ENCODE measurements at places on chromosomes 5 and 9. TPM values are rescaled to one million over a fixed set of nuclear protein-coding genes. Genes with fewer than 3 reads are reported as not detected.

Gene EXOSC3
- total RNA-seq, result 81.0 TPM

GRCh38 chr5:18491349-18491748 lies 857.1 kb downstream of the TAF11L14 start:
- no peak for DNase-seq

Gene SLC36A3
- total RNA-seq, result not detected

Gene DHX29
- total RNA-seq, result 30.9 TPM

DNA sequence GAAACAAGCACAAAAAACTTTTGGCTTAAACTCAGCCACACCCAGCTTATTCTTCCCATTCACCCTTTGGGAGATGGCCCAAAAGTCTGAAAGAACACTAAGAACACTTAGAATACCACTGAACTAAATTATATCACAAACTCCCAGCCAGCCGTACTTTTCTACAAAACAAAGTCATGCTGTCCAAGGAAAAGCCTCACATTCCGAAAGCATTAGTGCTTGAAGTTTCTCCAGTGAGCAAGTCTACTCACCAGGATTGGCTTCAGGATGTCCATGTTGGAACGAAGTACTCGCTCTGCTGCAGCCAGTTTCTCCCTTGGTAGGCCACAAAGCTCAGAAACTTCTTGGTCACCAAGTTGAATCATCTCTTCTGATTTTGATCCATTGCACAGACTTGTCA lies 69.7 kb downstream of the ABCA1 start:
- no peak for DNase-seq

- DNase-seq, result peak; percentile 33
Measured at GRCh38 chr5:62938927-62939326, 360.3 kb downstream of the LRRC70 start.

Gene UNC5A
- total RNA-seq, result 5.3 TPM

Gene C9orf85
- total RNA-seq, result 14.4 TPM

DNA sequence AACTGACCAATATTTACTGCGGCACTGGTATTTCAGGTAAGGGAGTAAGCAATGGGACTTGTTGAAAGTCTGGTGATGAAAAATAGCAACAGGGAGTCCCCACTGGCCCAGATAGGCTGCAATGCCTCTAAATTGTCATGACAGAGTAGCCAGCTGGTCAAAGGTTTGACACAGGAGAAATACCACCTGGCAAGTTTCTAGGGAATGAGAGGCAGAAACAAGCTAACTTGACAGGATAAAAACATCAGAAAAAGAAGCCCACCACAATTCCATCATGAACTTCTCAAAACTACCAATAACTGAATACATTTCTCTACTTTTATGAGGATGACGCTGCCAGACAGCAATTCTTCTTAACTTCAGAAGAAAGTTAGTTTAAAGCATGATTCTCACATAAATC lies 99.8 kb downstream of the STRBP start:
- no peak for DNase-seq

Gene PCDHGB4
- 3.8 TPM for total RNA-seq

DNA sequence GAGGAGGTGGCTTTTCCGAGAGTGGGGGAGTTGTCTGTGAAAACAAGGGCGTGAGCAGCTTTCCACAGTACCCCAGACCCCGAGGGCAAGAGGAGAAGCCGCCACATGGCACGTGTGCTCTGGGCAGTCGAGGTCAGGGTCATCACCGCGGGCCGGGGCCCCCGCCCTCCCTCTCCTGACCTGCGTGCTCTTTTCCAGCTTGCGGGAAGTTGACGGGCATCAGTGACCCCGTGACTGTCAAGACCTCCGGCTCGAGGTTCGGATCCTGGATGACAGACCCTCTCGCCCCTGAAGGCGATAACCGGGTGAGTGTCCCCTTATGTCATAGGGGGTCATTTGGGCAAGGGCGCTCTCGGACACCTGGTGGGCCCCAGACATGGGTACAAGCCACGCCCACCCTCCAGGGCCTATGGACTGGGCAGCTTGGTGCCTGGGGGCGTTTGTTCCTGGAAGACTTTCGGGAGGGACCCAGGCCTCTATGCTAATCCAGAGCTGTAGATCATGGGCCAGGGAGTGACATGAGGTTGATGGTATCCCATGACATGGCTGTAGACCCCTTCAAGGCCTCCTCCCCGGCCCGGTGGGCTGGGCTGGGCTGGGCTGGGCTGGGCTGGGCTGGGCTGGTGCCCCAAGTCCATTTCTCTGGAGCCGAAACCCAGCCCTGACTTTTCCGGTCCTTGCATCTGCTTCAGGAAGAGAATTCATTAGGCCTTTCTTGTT lies 19.2 kb downstream of the OLFM1 start:
- DNase-seq, result no peak

GRCh38 chr5:112656451-112656850 lies 81.2 kb upstream of the APC start:
- no peak for DNase-seq

Gene CER1
- total RNA-seq, result 22.3 TPM

DNA sequence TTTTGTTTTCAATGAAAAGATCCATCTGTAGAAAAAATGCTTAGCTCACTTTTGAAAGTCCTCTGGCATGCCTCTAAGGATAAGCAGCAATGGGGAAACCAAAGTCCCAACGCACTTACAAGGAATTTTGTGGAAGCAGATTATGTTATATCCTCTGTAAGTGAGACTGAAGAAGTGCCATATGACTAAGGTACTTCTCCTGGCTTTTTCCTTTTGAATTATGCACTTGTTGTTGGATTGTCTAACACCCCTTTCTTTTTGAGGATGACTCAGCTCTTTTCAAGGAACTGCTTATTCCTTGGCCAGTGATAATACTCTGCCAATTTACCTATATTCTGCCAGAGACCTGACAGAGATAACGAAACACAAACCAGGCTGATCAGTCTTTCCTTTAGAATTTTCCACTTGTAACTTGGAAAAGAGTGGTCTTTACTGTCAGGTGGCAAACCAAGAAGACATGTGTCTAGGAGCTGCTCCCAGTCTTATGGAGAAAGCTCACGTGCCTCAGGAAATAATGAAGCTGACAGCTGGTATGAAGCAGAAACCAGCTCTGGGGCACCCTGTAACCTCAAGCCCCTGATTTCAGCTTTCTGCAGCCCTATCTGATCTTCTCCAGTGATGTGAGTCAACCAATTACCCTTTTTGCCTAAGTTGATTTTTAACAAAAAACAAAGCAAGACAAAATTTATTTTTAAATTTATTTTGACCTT lies 290.8 kb upstream of the FBXL7 start:
- DNase-seq, result no peak

GRCh38 chr5:65926276-65926783 lies at the start of gene ERBIN:
Gene ERBIN, plus strand, starts transcription at chr5:65926575. Its CDS starts 66,144 bp downstream, at chr5:65992719.
- DNase-seq, result peak; percentile 52

- peak; percentile 82 for DNase-seq
Measured at GRCh38 chr9:136133191-136133958, 14.7 kb upstream of the TMEM250 start.

DNA sequence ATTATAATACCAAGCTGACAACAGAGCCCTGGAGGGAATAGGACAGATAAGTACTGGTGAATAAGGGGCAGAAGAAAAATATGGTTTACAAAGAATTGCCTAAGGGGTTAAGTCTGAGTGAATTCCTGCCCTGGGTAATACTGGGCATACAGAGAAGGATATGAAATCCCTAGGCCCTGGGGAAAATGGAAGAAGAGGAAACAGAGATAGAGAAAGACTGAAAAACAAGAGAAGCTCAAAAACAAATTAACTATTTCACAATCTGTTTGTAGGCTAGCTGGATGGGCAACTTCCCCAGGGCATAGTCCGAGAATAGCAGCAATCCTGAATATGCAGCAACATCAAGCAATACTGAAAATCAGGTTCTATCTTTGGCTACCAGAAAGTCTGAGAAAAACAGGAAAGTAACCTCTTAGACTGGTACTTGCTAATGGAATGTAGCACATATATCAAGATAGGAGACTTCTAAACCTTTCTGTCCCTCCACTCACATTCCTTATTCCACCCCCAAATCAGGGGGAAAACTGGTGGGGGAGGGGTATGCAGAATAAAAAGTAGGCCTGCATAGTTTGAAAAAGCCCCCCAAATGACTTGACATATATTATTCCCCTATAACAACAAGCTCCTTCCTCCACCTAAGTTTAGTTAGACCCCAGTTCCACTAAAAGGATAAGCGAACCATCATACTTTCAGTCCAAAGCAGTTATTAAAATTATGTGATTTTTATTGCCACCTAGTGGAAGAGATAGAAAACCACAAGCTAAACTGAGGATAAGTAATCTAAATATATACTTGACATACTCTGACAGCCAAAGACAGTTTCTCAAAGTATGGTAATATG lies 20.6 kb downstream of the SLC38A9 start:
- DNase-seq, result no peak

DNA sequence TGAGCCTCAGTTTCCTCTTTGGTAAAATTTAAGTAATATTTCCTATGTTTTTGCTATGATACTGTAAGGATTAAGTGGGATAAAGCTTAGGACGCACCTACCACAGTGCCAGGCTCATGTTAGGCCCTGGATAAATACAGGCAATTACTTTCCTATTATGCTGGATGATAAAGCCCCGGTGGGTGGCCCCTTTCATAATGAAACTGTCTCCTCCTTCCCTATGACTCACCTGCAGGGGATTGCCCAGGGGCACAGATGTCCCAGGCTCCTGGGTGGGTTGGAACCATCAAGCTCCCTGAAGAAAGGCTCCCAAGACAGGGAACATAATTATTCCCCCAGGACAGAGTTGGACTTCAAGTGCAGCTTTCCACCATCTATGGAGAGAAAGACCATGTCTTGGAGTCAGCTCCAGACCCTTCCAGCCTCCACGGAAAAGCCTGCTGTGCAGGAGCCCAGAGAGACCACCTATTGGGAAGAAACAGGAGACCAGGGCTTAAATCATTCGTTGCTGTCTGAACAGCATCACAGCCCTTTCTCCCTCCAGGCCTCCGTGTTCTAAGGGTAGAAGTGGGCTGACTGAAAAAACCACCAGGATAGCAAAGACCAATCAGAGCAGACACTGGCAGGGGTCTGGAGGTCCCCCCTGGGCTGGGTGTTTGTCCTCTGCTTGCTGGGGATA lies 43.2 kb upstream of the FOXE1 start:
- peak; percentile 51 for DNase-seq

DNA sequence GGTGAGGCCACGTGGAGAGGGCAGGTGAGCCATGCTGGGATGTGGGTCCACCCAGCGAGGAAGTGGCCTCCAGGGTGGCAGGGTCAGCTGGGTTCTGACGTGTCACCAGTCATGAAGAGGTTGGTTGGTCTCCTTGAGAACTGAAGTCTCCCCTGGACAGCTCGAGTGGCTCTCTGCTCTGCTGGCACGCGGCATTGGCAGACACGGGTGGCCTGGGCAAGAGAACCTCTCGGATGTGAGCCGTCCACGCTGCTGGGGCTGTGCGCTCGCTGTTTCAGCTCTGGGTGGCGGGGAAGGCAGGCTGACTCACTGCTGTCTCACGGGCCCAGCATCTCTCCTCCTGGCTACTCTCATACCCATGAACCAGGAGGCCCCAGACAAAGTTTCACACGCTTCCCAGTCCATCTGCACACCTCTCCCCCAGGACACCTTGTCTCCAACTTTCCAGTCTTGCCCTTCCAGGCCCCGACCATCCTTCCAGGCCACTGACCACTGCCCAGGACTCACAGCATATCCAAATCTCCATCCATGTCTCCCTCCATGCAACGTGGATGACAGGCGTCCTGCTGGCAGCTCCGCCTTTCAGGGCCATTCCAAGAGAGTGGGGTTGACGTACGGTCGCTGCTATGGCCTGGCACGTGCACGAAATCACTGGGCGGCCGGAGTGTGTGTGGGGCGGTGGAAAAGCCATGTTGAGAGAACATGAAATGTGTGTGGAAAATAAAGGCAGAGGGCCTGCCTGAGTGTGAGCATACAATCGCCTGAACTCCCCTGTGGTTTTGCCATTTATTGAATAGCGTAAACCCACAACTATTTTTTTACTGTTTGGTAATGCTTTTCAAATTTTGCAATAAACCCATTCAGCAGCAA lies 145.0 kb upstream of the COL5A1 start:
- DNase-seq, result no peak

Gene IFNE
- not detected for total RNA-seq

DNA sequence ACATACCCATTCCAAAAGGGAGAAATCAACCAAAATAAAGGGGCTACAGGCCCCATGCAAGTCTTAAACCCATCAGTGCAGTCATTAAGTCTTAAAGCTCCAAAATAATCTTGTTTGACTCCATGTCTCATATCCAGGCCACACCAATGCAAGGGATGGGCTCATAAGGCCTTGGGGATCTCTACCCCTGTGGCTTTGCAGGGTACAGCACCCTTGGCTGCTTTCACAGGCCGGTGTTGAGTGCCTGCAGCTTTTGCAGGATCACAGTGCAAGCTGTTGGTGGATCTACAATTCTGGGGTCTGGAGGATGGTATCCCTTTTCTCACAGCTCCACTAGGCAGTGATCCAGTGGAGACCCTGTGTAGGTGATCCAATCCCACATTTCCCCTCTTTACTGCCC lies 5.0 kb upstream of the SPINK14 start:
- DNase-seq, result no peak

- DNase-seq, result no peak
Measured at GRCh38 chr5:135490245-135491037, 38.3 kb upstream of the TIFAB start.

Data from H9 (cell line).